ENCODE measurements at places on chromosomes 2 and 18. TPM values are rescaled to one million over a fixed set of nuclear protein-coding genes. Genes with fewer than 3 reads are reported as not detected.

The KLHL41 gene
- total RNA-seq: 1.5 TPM

The SLC20A1 gene
- 11.4 TPM for total RNA-seq

DNA sequence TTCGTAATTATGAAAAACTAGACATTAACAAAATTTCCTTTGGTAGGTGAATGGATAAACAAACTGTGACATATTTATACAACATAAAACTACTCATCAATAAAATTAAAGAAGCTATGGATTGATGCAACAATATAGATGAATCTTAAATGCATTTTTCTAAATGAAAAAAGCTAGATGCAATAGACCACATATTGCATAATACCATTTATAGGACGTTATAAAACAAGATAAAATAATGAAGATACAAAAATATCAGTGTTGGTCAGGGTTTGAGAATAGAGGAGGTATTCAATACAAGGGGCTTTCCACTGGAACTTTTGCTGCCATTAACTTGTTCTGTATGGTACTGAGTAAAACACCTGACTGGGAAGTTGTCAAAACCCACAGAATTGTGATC, 314.4 kb downstream of the GRB14 start:
- DNase-seq: no peak

DNA sequence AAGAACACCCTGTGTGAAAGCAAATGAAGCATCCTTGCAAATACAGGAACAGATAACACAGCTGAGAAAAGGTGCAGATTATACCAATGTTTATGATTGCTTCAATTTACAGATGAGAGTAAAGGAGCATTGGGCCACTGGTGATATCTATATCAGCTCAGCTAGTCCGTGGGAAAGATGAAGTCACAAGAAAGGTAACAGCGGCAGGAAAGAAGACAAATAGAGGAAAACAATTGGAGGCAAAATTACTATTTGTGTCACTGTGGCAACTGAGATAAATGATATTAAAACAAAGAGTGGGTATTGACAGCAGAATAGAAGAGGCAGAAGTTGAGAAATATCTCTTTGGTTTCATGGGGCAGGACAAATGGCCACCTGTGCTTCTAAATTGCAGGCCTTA, 121.2 kb upstream of the CAVIN2 start:
- DNase-seq: no peak

DNA sequence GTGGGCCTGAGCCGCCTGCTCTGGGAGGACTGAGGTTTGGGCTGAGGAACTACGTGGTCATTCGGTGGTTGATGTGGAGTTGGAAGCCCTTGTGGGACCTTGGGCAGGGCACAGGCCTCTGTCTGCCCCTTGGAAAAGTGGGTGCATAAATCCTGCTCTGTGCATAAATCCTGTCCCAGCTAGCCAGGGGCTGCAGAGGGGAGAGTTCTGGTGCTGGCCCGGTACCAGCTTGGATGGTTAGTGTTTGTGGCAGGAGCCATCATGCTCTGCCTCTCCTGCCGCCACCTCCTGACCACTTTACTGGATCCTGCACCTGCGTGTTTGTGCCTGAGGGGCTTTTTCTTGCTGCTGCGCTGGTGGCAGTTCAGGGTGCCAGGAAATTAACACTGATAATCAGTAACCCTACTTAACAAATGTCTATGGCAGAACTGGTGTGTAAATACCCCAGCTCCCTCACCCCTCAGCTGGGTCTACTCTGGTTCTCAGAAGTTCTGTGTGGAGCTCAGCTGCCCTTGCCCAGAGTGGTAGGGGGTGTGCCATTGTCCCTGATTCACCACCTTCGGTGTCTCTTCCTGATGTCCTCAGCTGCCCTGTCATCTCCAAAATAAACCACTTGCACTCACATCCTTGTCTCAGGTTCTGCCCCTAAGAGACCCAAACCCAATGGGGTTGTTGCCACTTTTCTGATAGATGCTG, 156.8 kb downstream of the GLI2 start:
- no peak for DNase-seq

DNA sequence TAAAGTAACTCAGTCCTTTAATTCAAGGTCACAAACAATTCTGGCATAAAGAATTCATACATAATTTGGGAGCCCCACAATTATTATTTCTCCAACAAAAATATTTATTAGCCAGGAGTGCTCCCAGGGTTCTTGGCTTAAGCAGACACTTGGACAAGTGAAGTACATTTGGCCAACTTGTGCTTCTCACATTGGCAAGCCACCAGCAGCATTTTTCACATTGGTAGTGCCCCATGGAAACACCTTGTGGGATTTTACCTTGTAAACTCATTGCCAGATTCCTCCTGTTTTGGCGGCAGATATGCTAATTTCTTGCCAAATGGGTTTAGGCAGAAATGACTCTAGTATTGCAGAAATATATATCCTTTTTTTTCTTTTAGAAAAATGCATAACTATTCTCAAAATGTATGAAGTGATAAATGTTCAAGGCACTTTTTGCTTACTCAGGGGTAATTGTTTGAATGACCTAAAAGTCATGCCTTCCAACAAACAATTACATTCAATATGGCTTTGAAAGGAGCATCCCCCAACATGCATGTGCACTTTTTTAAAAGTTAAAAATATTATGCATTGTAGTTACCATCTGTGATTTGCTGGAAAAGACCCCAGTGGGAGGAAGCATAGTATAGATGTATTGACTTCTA, 113.5 kb downstream of the CSRNP3 start:
- DNase-seq: no peak
